Skin of body (tissue), 3 donors: ENCODE measurements at places on chromosomes 16 and 17. TPM values are rescaled to one million over a fixed set of nuclear protein-coding genes. Genes with fewer than 3 reads are reported as not detected.

Gene RAB11FIP3
- 17.2 TPM for total RNA-seq

GRCh38 chr17:34155947-34156346 lies 99.1 kb upstream of the CCL2 start:
- DNase-seq = no peak

Gene TSPOAP1
- 3.9 TPM for total RNA-seq

Gene MTSS2
- 30.2 TPM for total RNA-seq

GRCh38 chr17:57046749-57047148 lies 38.3 kb upstream of the AKAP1 start:
- no peak for DNase-seq

DNA sequence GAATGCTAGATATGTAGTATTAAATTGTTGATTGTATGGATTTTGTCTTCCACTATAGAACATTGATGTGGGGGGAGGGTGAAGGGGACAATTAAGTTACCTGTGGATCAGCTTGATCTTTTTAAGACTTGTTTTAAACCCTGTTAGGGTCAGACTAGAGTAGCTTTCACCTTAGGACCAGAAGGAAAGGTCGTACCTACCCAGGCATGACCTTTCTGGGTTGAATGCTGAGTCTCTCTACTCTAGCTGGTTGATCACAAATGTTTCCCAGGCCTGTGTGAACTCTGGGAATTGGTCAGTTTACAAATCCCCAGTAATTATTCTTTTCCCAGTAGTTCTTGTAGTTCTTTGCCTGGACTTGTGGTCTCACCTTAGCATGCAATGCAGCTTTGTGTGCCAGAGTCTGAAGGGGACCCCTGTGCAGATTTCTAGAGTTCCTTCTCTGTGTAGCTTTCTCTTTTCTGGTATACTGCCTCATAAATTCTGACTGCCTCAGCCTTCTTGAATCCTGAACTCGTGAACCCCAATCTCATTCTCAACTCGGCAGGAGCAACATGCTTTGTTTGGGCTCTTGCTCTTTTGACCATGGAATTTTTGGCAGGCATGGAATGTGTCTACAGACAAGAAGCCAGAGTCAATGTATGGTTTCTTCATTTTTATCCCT lies 54.1 kb downstream of the VMP1 start:
- DNase-seq = no peak

GRCh38 chr17:17304521-17304985 lies 1.4 kb downstream of the NT5M start:
- no peak for DNase-seq

DNA sequence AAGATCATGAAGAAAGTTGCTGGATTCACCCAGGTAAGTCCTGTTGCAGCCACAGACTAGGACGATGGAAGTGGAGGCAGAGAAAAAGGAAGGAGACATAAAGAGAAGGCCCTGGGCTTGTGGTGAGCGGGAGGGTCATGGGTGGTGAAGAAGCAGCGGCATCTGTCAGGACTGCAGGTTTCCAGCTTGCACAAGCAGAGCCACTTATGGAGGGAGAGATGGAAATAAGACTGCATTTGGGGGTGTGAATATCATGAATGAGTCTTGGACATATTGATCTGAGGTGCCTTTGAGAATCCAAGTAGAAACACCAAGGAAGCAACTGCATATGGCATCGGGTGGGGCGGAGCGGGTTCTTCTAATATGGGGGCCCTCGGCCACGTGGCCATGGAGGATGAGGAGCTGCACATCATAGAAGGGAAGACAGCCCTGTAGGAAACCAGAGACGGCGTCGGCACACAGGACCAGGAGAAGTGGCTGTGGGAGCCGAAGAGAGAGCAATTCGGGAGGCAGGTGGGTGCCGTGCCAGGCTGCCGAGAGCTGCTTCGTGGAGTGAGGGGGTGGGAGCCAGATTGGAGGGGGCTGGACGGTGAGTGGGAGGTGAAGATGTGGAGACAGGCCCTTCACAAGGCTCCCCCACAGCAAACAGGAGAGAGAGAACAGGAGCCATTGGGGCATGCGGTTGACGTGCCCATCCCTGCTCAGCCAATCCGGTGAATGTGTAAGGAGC lies 243.5 kb downstream of the GSG1L start:
- no peak for DNase-seq

- DNase-seq = no peak
Measured at GRCh38 chr17:76376318-76377133, 7.9 kb upstream of the SPHK1 start.

- DNase-seq = no peak
Measured at GRCh38 chr16:54546521-54546920, 259.9 kb upstream of the IRX3 start.

GRCh38 chr16:55249361-55249760 lies 74.6 kb upstream of the IRX6 start:
- no peak for DNase-seq

GRCh38 chr16:16830401-16830800 lies 451.5 kb downstream of the NPIPA7 start:
- DNase-seq = no peak

Gene LRRC46
- total RNA-seq = 0.10 TPM

- peak; percentile 80 for DNase-seq
Measured at GRCh38 chr17:67475161-67475937, 98.3 kb downstream of the PITPNC1 start.

Gene SP2
- 2.1 TPM for total RNA-seq

Gene TSNAXIP1
- 0.59 TPM for total RNA-seq
